ENCODE measurements at places on chromosomes 3 and 15.

GRCh38 chr3:124995460-124995994 lies 60.3 kb downstream of the HEG1 start:
- no peak for DNase-seq

- DNase-seq: no peak
Observed at GRCh38 chr3:32104492-32104891, 1.9 kb upstream of the GPD1L start.

GRCh38 chr3:197520311-197521276 lies 35.2 kb downstream of the BDH1 start:
- DNase-seq: no peak

DNA sequence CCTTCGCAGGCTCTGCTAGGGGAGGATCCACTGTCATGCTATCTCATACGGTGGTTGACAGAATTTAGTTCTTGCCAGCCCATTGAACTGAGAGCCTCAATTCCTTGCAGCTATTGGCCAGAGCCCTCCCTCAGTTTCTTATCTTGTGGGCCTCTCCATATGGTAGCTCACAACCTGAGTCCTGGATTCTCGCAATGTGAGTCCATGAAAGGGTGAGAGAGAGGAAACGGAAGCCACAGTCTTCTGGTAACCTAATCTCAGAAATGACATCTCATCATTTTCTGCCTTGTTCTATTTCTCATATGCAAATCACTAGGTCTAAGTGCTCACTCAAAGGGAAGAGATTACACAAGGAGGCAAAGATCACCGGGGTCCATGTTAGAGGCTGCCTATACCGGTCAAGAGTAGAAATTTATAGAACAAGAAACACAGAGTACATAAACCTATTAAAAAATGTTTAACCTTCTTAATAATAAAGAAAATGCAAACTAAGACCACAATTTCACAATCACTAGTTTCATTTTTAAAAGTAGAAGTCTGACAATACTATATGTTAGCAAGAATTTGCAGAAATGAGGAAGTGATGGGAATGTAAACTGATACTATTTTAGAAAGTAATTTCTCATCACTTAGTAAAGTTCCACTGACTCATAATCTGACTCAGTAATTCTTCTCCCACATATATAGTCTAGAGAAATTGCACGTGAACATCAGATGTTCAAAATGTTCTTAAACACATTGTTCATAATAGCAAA lies 378.4 kb upstream of the AGTR1 start:
- no peak for DNase-seq

- no peak for DNase-seq
Observed at GRCh38 chr3:64158334-64158733, 66.9 kb downstream of the PRICKLE2 start.

DNA sequence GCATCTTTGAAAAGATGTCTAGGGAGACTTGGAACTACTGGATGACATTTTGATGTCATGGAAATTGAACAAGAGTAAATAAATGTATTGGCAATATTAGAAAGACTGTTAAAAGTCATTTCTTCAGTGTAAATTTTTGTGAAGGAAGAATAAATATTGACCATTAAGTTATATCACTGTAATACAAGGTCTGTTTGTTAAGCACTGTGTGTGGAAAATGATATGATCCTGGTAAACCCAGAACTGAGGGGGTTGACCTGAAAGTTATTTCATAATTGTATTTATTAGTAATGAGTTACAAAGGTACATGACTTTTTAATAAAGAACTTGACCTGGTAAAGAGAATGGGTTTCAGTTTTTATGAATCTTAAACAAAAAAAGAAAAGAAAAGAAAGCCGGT lies 106.6 kb downstream of the B3GALNT1 start:
- no peak for DNase-seq

Data from stimulated activated CD8-positive, alpha-beta memory T cell treated with anti-CD3 and anti-CD28 coated beads, Interleukin-15, amount 100 ng/mL, for 4 hours (primary cell).